Hepatocyte (in vitro differentiated cells): ENCODE measurements at places on chromosomes 12 and 14. TPM values are rescaled to one million over a fixed set of nuclear protein-coding genes. Genes with fewer than 3 reads are reported as not detected.

Gene KRT2
- not detected in 2 replicates for total RNA-seq

- no peaks in the 10 kb centered on the region for H3K27me3 ChIP-seq
- no peak overlapping the region for H3K27ac ChIP-seq
- peaks cover 10% of the 10 kb centered on the region for H3K4me1 ChIP-seq
- no peak for DNase-seq
Observed at GRCh38 chr14:49516286-49516685, 69.9 kb downstream of the RPS29 start.

DNA sequence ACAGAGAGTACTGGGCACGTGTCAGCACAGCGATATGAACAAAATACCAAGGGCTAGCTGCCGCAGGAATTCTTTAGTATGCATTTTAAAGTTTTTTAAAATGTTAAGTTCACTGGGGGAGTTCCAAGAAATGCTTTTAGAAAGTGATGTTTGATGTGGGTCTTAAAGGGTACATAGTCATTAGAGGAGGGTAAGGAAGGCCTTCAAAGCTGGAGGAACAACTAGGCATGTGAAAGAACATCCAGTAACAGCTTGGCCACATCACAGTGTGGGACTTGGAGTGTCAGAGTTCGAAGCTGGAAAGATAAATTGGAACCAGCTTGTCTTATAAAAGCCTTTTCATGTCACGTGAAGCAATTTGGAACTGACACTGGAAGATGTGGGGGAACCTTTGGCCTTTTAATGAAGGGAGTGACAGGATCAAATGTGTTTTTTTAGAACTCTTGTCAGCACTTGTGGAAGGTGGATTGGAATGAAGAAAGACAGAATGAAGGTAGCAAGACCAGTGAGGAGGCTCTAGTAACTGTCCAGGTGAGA lies 57.7 kb downstream of the WDR20 start:
- H3K27ac ChIP-seq, result no peak overlapping the region
- H3K4me3 ChIP-seq, result no peak overlapping the region
- no peak for DNase-seq
- H3K36me3 ChIP-seq, result no peaks in the 10 kb centered on the region

- H3K4me1 ChIP-seq, result peaks cover 30% of the 10 kb centered on the region
- no peak overlapping the region for H3K4me3 ChIP-seq
- peaks cover 23% of the 10 kb centered on the region for H3K27me3 ChIP-seq
- no peak for DNase-seq
Observed at GRCh38 chr14:73242357-73242901, 5.1 kb downstream of the PAPLN start.

DNA sequence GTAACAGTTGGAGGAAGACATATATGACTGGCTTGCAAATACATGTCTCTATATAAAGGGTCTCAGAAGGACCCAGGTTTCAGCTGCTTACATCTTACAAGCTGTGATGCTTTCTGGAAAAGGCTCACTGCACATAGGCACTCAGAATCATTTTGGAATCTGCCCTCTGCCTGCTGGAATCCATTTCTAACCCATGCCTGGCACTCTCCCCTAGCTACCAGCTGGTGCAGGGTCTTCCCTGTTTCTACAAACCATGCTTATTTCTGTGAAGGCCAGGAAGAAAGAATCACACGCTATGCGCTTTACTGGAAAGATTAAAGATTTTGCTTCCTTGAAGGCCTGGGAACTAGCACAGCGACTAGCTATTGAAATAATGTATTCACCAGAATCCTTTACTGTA lies 151.3 kb downstream of the DICER1 start:
- no peaks in the 10 kb centered on the region for H3K36me3 ChIP-seq
- no peak overlapping the region for H3K4me3 ChIP-seq
- no peak for DNase-seq
- H3K27ac ChIP-seq, result no peak overlapping the region
- H3K4me1 ChIP-seq, result peaks cover 4% of the 10 kb centered on the region

GRCh38 chr12:39835517-39836489 lies 216.2 kb upstream of the ABCD2 start:
- no peak overlapping the region for H3K4me3 ChIP-seq
- peaks cover 4% of the 10 kb centered on the region for H3K4me1 ChIP-seq
- H3K27me3 ChIP-seq, result no peaks in the 10 kb centered on the region
- DNase-seq, result no peak
- H3K36me3 ChIP-seq, result no peaks in the 10 kb centered on the region

Gene SYNE3
- 2.0 and 2.4 TPM in 2 replicates for total RNA-seq

Gene OTOGL
- 0.33 and 0.44 TPM in 2 replicates for total RNA-seq

- H3K36me3 ChIP-seq, result no peaks in the 10 kb centered on the region
- H3K27ac ChIP-seq, result no peak overlapping the region
- H3K27me3 ChIP-seq, result no peaks in the 10 kb centered on the region
Observed at GRCh38 chr12:45183246-45183645, 32.6 kb upstream of the ANO6 start.

Gene PIWIL1
- not detected in 2 replicates for total RNA-seq

GRCh38 chr12:131530422-131530821 lies 180.5 kb upstream of the SFSWAP start:
- H3K36me3 ChIP-seq, result no peaks in the 10 kb centered on the region
- no peak overlapping the region for H3K27ac ChIP-seq
- H3K27me3 ChIP-seq, result peaks cover 18% of the 10 kb centered on the region
